ENCODE measurements at places on chromosomes 6 and 20. TPM values are rescaled to one million over a fixed set of nuclear protein-coding genes. Genes with fewer than 3 reads are reported as not detected.

KCNK17 gene
- 3.8 TPM for total RNA-seq

DNA sequence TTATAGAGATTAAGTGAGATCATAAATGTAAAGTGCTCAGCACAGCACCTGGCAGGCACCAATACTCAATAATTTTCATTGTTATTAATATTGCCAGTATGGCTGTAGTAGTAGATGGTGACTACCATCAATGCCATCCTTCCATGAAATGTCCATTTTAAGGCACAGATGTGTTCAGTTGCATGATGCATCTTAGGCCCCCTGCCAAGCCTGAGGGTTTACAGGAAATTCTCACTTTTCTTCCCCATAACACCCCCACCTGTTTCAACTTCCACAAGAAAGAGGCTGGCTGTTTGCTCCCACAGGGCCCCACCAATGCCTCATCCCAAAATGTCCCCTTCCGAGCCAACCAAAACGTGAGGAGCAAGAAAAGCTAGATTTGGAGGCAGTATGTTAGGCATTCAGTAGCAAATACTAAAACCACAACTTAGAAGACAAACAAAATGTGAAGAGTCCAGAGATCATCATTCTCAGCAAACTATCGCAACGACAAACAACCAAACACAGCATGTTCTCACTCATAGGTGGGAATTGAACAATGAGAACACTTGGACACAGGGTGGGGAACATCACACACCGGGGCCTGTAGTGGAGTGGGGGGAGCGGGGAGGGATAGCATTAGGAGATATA is 110.6 kb upstream of the NHSL1 start:
- no peak for DNase-seq

SRF gene
- 114 TPM for total RNA-seq

DNA sequence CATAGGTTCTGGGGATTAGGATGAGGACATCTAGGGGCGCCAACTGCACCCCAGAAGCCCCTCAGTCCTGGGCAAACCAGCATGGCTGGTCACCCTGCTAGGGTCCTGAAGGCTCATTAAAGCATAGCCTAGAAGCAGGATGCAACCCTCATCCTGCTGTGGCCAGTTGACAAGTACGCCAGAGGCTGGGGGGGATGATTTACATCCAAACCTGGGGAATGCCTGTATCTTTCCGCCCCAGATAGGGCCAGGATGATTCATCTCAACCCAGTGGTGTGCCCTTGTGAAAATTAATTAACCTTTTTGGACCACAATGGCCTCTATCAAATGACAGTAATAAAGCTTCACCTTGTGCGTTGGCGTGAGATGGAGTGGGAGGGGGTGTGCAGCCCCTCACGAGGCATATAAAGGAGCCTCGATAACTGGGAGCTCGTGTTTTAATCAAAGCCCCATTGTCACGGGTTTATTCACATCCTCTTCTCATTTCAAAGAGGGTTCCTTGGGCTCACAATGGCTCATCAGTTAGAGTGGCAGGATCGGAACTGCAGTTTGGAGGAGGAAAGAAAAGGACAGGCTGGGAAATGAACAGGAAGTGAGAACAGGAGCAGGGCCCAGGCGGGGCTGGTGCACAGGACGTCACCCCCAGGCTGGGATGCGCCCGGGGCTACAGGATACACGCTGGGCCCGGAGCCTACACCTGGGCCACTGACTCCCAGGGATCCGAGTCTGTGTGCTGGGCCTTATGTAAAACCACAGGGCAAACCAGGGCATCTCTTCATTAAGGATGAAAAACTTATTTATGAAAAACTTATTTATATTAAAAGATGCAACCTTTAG is 121.8 kb upstream of the PHACTR3 start:
- DNase-seq, result no peak

AARS2 gene
- 12.2 TPM for total RNA-seq

L3MBTL1 gene
- 6.1 TPM for total RNA-seq

SLC17A3 gene
- not detected for total RNA-seq

DNA sequence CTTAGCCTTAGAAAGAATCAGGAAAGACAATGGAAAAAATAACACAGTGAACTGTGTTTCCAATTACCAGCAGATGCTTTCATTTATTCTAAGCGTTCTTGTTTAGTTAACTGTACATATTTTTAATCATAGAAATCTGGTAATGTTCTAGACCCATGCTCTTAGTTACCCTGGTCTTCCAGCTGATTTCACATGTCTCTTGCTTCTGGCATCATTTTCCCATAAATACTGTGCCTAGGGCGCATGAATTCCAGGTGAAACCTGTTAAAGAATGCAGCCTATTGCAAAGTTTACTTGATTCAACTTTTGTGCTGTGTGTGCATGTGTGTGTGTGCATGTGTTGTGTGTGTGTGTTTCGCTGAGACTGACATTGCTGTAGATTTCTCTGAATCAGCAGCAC is 178.6 kb downstream of the PDE7B start:
- DNase-seq, result no peak

GSTA4 gene
- total RNA-seq, result 15.9 TPM

DNA sequence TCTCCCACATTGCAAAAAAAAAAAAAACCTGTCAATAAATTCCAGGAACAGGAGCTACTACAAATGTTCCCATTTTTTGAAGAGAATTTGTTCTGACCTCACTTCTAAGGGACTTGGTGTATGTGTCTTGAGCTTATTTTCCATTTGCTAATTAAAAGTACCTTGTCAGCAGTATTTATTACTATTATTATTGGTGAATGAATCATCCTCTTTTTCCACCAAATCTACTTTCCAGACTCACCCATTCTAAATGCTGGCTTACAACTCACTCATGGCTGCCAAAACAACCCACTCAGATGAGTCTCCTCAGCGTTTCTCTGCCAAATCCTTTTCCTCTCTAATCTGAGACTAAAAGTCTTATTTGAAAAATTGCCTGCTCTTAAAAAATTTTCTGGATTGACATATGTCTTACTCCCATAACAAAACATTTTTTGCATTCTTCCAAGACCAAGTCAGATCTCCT is 33.2 kb upstream of the TASP1 start:
- DNase-seq, result no peak

GRCh38 chr20:48181261-48181935 is 396.1 kb upstream of the SULF2 start:
- no peak for DNase-seq

- no peak for DNase-seq
These were observed 12.8 kb downstream of the PTPRK start for GRCh38 chr6:128507337-128508310.

CITED2 gene
- total RNA-seq, result 67.9 TPM

ZNF512B gene
- 13.8 TPM for total RNA-seq

DNA sequence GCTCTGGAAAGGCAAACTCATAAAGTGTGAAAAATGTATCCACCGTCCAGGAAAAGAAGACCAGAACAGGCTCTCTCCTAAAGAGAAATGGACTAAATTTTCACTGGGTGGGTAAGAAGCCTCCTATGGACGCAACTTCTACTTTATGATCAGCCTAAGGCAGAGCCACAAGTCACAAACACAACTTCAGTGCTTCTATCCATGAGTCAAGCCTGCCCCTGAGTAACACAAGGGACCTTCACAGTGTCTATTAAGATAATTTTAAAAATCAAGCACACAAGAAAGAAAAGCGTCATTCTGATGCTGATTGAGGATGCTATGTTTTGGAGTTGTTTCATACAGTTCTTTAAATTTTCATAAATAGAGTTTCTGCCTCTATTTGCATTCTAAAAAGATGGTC is 601.7 kb upstream of the ARID1B start:
- no peak for DNase-seq

- DNase-seq, result no peak
These were observed 175.3 kb upstream of the BMP5 start for GRCh38 chr6:56050530-56051201.

SRMS gene
- not detected for total RNA-seq

GRCh38 chr20:2693286-2694007 is 867 bp downstream of the EBF4 start:
- DNase-seq, result peak; percentile 81

DNA sequence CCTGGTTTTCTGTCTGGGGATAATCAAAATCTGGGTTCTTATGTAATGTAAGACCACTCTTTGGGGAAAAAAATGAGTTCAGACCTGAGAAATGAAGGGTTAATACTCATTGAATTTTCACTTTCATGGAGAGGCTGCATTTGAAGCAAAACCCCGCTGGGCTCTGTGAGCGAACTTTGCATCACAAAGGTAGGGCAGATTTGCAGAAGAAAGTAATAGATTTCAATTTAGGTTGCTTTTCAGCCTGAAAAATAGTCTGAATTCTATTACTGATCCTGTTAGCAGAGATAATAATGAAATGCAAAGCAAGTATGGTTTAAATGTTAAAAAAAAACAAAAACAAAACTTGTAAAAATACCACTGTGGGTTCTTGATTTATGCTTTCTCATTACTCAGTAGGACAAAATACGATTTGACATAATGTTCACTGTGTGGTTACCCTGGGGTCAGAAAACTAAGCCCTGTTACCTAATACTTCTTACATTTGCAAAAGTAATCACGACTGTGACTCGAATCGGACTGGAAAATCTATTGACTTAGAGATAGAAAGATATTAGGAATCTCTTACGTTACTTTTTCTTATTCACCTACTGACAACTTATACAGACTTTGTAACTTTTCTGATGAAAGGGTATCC is 72.2 kb downstream of the UST start:
- DNase-seq, result no peak

ZFP57 gene
- 0.40 TPM for total RNA-seq

RPP40 gene
- 2.6 TPM for total RNA-seq

- DNase-seq, result no peak
These were observed 179.4 kb downstream of the ERMARD start for GRCh38 chr6:169930799-169931198.

SMLR1 gene
- total RNA-seq, result not detected

EEF1A2 gene
- total RNA-seq, result 1,033 TPM

Data from right cardiac atrium (tissue), 5 donors.